ENCODE measurements at places on chromosomes 6 and 20. TPM values are rescaled to one million over a fixed set of nuclear protein-coding genes. Genes with fewer than 3 reads are reported as not detected.

DNA sequence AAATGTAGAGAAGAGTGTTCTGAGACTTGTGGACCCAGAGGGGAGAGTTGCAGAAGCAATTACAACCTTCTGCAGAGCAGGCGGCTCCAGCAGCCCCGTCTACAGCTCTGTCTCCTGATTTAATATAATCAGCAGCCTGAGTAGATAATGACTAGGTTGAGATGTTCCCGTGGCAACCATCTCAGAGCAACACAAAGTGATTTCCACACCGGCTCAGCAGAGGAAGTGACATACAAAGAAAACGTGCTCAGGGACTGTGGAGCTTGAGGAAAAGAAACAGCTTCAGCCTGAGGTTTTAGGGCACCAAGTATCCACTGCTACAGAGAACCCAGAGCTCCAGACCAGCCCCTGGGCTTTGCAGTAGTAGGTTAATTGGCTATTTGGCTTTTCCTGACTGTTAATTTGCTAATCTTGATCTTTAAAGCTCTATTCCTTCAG is 136.4 kb downstream of the MTFR2 start:
- peaks cover 4% of the 10 kb centered on the region for H3K27me3 ChIP-seq
- no peak overlapping the region for H3K4me3 ChIP-seq
- H3K27ac ChIP-seq = no peak overlapping the region
- no peaks in the 10 kb centered on the region for H3K36me3 ChIP-seq
- DNase-seq = peak; percentile 13

DEFB124 gene
- total RNA-seq = not detected

- H3K36me3 ChIP-seq = no peaks in the 10 kb centered on the region
- DNase-seq = no peak
- no peak overlapping the region for H3K4me3 ChIP-seq
- H3K27ac ChIP-seq = no peak overlapping the region
- peaks cover 11% of the 10 kb centered on the region for H3K4me1 ChIP-seq
- H3K27me3 ChIP-seq = no peaks in the 10 kb centered on the region
Measured at GRCh38 chr6:40395066-40395697, 192.0 kb downstream of the LRFN2 start.

BMP2 gene
- total RNA-seq = not detected

DNA sequence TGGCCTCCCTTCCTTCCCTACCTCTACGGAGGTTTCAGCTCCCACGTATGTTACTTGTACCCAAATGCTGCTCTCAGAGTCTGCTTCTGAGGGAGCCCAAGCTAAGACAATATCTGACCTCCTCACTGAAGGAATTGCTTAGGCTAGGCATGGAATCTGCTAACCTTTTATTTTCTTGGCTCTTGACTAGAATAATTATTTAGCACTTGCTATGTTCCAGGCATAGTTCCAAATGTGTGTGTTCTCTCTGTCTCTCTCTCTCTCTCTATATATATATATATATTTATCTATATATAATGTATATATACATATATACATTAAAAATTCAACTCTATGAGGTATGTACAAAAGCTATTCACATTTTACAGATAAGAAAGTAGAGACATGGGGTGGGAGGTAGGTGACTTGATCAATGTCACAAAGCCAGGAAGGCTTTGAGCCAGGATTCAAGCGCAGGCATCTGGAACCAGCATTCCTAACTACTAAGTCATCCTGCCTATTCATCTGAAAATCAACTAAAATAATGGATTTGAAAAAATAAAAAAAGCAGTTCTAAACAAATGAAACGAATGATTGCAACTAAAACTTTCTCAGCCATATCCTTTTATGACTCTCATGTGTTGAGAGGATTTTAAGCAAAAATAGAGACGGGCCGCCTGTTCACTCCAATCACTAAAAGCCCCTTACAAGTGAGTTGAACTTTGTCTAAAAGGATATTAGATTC is 189.7 kb upstream of the JAG1 start:
- H3K27me3 ChIP-seq = no peaks in the 10 kb centered on the region
- H3K27ac ChIP-seq = no peak overlapping the region
- no peak overlapping the region for H3K4me3 ChIP-seq
- DNase-seq = no peak
- no peaks in the 10 kb centered on the region for H3K4me1 ChIP-seq

- H3K4me3 ChIP-seq = no peak overlapping the region
- no peak overlapping the region for H3K27ac ChIP-seq
Measured at GRCh38 chr6:158174024-158174423, 5.9 kb downstream of the GTF2H5 start.

SMAP1 gene
- total RNA-seq = 16.1 TPM

- peaks cover 7% of the 10 kb centered on the region for H3K27me3 ChIP-seq
- no peak for DNase-seq
- no peak overlapping the region for H3K27ac ChIP-seq
- no peak overlapping the region for H3K4me3 ChIP-seq
Measured at GRCh38 chr6:24391756-24392405, 10.9 kb upstream of the MRS2 start.

SIRT5 gene
- total RNA-seq = 9.8 TPM

DNA sequence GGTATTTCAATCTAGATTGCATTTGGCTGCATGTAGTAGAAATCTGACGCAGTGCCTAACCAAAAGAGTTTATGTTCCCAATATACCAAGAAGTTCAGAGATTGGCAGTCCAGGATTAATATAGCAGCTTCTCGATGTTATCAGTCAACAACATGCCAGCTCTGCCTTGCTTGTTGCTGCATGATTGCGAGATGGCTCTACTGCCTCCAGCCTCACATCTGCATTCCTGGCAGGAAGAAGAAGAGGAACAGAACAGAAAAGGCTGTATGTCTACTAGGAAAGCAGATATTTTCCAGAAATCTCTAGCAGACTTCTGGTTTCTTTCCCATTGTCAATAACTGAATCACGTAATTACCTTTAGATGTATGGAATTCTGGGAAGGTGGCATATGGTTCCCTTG is 60.8 kb downstream of the SLC35D3 start:
- H3K4me1 ChIP-seq = no peaks in the 10 kb centered on the region
- no peaks in the 10 kb centered on the region for H3K36me3 ChIP-seq
- DNase-seq = no peak
- no peak overlapping the region for H3K4me3 ChIP-seq
- H3K27me3 ChIP-seq = peaks cover 16% of the 10 kb centered on the region

ZNF831 gene
- total RNA-seq = 5.1 TPM

GRCh38 chr20:4332121-4332860 is 316.9 kb upstream of the RNF24 start:
- no peak overlapping the region for H3K4me3 ChIP-seq
- peaks cover 3% of the 10 kb centered on the region for H3K27me3 ChIP-seq
- DNase-seq = no peak
- H3K4me1 ChIP-seq = no peaks in the 10 kb centered on the region
- H3K27ac ChIP-seq = no peak overlapping the region
- H3K36me3 ChIP-seq = no peaks in the 10 kb centered on the region

TFAP2D gene
- total RNA-seq = not detected

DNA sequence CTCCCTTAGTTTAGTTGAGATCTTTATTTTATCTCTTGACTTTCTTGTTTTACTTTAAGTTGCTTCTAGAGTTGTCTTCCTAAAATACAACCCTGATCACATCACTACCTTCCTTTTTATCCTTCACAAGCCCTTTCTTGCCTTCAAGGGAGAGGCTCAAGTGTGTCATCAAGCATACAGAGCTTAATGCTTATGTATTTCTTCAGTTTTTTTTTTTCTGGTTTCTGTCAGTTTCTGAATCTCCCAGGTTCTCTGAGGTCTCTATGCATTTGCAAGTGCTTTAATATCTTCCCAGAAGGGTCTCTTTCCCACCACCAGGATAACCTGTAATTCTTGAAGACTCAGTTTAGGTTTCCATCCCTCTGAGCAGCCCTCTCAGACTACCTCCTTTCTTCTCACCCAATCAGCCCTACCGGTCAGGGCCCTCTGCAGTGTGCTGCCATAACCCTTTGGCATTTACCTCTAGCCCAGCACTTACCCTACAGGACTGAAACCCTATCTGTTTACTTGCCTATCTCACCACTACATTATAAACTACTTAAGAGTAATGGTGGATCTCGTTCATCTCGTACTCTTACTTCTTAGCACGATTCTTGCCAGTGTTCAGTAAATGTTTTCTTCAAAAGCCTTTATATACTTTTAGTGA is 36.9 kb downstream of the EYA4 start:
- H3K36me3 ChIP-seq = no peaks in the 10 kb centered on the region
- DNase-seq = no peak
- no peaks in the 10 kb centered on the region for H3K4me1 ChIP-seq
- H3K27ac ChIP-seq = no peak overlapping the region
- no peaks in the 10 kb centered on the region for H3K27me3 ChIP-seq
- no peak overlapping the region for H3K4me3 ChIP-seq

GRCh38 chr6:90220273-90220672 is 76.4 kb downstream of the BACH2 start:
- no peak for DNase-seq
- no peaks in the 10 kb centered on the region for H3K27me3 ChIP-seq
- H3K36me3 ChIP-seq = peaks cover 31% of the 10 kb centered on the region
- H3K4me1 ChIP-seq = peaks cover 29% of the 10 kb centered on the region
- no peak overlapping the region for H3K27ac ChIP-seq

DNA sequence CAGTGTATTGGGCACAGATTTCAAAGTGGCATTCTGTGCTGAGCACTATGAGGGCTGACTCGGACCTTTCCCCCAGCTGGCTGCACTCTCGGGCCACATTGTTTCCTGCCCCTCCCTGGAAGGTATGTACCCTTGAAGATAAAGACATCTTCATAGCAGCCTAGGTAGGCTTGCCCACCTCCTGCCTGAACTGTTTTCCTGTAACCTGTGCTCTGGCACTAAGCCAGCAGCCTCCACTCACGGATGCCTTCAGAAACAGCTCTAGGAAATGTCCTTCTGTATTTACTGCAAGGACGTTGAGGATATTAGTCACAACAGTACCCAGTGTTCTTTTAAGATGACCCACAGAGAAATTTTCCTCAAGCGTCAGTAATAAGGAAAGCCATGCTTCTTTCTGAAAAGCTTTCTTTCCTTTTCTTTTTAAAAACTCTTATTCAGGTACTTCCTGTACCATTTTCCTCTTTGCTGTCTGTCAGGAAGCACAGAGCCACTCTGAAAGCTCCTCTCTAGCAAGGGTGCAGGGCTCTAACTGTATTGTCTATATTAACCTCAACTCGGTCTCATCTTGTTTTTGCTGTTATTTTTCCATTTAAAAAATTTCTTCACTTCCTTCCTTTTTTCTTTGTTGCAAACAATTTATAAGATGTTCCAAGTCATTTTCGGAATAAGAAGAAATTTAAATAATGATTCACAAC is 43.5 kb downstream of the TTI1 start:
- H3K4me3 ChIP-seq = no peak overlapping the region
- H3K27ac ChIP-seq = no peak overlapping the region
- no peaks in the 10 kb centered on the region for H3K27me3 ChIP-seq
- peaks cover 45% of the 10 kb centered on the region for H3K36me3 ChIP-seq

GRCh38 chr6:170464524-170464979 is 88.6 kb downstream of the PSMB1 start:
- peaks cover 1% of the 10 kb centered on the region for H3K27me3 ChIP-seq
- peaks cover 2% of the 10 kb centered on the region for H3K4me1 ChIP-seq
- H3K36me3 ChIP-seq = no peaks in the 10 kb centered on the region
- no peak overlapping the region for H3K27ac ChIP-seq
- DNase-seq = no peak

RAD21L1 gene
- not detected for total RNA-seq

DNA sequence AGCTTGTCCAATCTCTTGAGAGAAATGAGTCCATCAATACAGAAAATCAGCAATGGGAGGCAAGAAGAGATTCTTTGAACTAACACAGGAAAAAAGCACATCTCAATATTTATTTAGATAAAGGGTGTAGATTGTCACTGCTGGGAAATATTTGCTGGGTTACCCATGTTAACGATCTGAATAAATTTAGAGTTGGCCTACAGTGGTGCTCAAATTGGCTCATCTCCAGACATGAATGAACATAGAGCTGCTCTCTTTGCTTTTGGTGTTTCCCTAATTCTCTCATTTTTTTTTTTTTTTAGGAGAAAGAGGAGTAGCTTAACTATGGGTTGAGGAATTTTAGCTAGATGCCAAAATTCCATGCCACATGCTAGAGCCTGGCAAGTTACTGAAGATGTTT is 471.2 kb downstream of the PKHD1 start:
- DNase-seq = no peak
- no peaks in the 10 kb centered on the region for H3K4me1 ChIP-seq
- H3K27ac ChIP-seq = no peak overlapping the region
- no peaks in the 10 kb centered on the region for H3K36me3 ChIP-seq
- H3K27me3 ChIP-seq = no peaks in the 10 kb centered on the region
- no peak overlapping the region for H3K4me3 ChIP-seq

MUCL3 gene
- not detected for total RNA-seq

C20orf144 gene
- 0.38 TPM for total RNA-seq

RSPO4 gene
- not detected for total RNA-seq

GRCh38 chr20:2768632-2769015 is 31.8 kb downstream of the CPXM1 start:
- H3K4me1 ChIP-seq = no peaks in the 10 kb centered on the region
- peaks cover 8% of the 10 kb centered on the region for H3K27me3 ChIP-seq
- no peak overlapping the region for H3K4me3 ChIP-seq

DNA sequence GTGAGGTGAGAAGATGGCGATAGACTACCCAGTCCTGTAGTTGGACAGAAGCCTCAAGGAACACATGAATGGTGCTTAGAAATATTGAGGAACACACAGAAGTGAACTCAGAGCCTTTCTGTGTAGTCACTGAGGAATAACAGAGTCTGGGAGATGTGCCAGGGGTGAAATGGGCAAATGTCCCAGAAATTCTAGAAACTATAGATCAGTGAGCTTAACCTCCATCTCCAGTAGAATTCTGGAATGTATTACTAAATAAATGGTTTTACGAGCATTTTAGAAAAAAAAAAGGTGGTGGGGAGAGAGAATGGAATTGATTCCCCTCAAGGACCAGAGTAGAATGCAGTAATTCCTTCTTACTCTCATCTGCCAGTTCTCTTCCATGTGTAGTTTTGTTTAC is 380.0 kb downstream of the LMBRD1 start:
- H3K27ac ChIP-seq = no peak overlapping the region
- H3K27me3 ChIP-seq = no peaks in the 10 kb centered on the region
- H3K4me3 ChIP-seq = no peak overlapping the region
- no peak for DNase-seq

IDH3B gene
- total RNA-seq = 123 TPM

DNA sequence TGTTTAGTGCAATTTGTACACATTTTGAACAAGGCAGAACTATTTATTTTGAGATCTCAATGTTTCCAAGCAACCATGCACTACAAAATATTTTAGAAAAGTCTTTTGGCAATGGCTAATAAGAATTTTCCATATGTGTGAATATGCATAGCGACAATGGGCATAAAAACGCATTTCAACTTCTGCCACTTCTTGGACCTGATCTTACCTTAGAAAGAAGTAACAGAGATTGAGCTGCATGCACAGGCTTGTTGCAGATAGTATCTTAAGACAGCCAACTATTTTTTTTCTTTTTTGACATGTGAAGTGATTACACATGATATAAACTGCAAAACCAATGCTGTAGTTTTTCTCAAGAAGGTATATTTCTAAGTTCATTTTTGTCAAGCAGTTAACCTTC is 210.4 kb upstream of the PHACTR1 start:
- H3K36me3 ChIP-seq = no peaks in the 10 kb centered on the region
- H3K4me3 ChIP-seq = no peak overlapping the region
- DNase-seq = no peak
- H3K4me1 ChIP-seq = peaks cover 3% of the 10 kb centered on the region
- no peak overlapping the region for H3K27ac ChIP-seq

DXO gene
- total RNA-seq = 12.5 TPM

GRCh38 chr6:151381722-151382121 is 9.6 kb downstream of the ZBTB2 start:
- H3K36me3 ChIP-seq = peaks cover 6% of the 10 kb centered on the region
- peak overlapping the region; percentile 5 for H3K4me3 ChIP-seq
- peaks cover 60% of the 10 kb centered on the region for H3K4me1 ChIP-seq
- no peaks in the 10 kb centered on the region for H3K27me3 ChIP-seq
- peak overlapping the region; percentile 48 for H3K27ac ChIP-seq
- DNase-seq = peak; percentile 54

- H3K27me3 ChIP-seq = no peaks in the 10 kb centered on the region
- peaks cover 5% of the 10 kb centered on the region for H3K36me3 ChIP-seq
Measured at GRCh38 chr20:59961423-59961822, 3.2 kb downstream of the CDH26 start.

NCOA5 gene
- total RNA-seq = 5.1 TPM
